Astrocyte of the hippocampus (primary cell): ENCODE measurements at places on chromosomes 1 and 21.

- DNase-seq = no peak
These were observed 471.7 kb upstream of the ADGRL2 start for GRCh38 chr1:81329041-81329440.

DNA sequence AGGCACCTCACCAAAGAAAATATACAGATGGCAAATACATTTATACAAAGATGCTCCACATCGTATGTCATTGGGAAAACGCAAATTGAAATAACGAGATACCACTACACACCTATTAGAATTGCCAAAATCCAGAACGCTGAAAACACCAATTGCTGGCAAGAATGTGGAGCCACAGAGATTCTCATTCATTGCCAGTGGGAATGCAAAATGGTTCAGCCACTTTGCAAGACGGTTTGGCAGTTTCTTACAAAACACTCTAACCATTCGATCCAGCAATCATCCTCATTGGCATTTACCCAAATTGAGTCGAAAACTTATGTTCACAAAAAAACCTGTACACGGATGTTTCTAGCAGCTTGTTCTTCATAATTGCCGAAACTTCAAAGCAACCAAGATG lies 223.3 kb upstream of the GREM2 start:
- no peak for DNase-seq

DNA sequence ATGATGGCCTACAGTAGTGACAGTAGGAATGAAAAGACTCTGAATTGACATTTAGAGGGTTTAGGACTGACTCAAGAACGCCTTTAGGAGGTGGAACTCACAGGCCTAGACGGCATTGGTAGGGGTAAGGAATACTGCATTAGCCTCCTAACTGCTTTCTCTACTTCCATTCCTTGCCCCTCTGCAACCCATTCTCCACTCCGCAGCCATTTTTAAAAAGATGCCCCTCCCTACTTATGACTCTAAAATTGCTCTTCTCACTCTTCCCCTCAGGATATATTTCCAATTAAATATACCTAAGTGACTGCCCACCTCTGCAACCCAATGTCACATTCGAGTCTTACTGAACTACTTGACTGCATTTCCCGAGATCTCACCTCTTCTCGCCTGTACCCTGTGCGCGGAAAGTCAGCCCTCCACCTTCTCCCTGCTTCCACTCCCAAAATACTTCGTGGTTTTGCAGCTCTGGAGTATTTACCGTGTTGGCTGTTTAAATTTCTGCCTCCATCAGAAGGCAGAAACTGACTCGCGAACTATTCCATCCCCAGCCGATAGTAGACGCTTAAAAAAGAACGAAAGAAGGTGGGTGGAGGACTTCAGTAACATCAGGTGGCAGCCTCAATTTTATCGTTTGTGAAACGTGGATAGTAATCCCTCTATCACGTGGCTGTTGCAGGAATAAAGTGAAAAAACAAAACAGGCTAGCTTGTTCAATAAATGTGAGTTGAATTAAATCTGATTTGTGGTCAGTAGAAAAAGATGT lies 1.1 kb upstream of the YBX1 start:
- peak; percentile 42 for DNase-seq

- DNase-seq = no peak
These were observed 164.6 kb downstream of the PLPP3 start for GRCh38 chr1:56414728-56415224.

- DNase-seq = no peak
These were observed 57.2 kb upstream of the PUM1 start for GRCh38 chr1:31122741-31123140.

DNA sequence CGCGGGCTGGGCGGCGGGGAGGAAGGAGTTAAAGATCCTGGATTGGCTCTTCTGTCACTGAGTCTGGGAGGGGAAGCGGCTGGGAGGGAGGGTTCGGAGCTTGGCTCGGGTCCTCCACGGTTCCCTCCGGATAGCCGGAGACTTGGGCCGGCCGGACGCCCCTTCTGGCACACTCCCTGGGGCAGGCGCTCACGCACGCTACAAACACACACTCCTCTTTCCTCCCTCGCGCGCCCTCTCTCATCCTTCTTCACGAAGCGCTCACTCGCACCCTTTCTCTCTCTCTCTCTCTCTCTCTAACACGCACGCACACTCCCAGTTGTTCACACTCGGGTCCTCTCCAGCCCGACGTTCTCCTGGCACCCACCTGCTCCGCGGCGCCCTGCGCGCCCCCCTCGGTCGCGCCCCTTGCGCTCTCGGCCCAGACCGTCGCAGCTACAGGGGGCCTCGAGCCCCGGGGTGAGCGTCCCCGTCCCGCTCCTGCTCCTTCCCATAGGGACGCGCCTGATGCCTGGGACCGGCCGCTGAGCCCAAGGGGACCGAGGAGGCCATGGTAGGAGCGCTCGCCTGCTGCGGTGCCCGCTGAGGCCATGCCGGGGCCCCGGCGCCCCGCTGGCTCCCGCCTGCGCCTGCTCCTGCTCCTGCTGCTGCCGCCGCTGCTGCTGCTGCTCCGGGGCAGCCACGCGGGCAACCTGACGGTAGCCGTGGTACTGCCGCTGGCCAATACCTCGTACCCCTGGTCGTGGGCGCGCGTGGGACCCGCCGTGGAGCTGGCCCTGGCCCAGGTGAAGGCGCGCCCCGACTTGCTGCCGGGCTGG lies at the start of gene NPR1:
Gene NPR1 (plus strand): TSS at position 170 of the 818 bp plus-strand sequence. CDS start 421 bp downstream, at position 591.
- DNase-seq = peak; percentile 50

DNA sequence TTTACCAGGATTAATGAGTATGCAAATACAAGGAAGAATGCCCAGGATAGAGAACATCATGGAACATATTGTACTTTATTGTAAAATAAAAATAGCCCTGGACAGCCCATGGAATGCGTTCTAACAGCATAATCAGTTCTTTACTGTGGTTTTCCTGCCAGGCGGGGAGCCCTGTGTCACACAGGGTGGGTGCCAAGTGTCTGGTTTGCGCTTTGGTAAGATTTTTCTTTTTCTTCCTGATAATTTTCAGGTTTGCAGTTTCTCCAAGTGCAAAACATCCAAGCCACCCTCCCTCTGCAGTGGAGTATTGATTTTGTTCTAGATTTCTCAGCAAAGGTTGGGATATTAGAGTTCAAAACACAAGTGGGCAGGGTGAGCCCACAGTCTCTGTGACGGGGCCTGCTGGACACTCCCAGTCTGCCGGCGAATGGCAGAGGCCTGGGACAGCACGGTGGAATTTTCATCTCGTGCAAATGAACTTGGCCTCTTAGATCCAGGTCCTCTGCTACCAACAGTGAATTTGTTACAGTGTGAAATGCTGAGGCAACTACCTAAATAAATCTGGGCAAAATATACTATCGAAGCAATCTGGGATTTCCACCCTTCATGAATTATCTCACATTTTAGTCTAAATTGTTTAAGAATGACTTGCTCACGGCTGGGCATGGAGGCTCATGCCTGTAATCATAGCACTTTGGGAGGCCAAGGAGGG lies 15.6 kb upstream of the KCNJ15 start:
- DNase-seq = peak; percentile 85

GRCh38 chr1:245008761-245009160 lies 144.4 kb upstream of the HNRNPU start:
- DNase-seq = no peak

- DNase-seq = no peak
These were observed 65.2 kb downstream of the SYT2 start for GRCh38 chr1:202645097-202645476.

- DNase-seq = peak; percentile 42
These were observed 205.3 kb downstream of the DAB1 start for GRCh38 chr1:57218487-57219079.

- no peak for DNase-seq
These were observed 15.1 kb downstream of the TAF13 start for GRCh38 chr1:109060707-109061106.

GRCh38 chr21:42834726-42835191 lies 44.6 kb downstream of the WDR4 start:
- no peak for DNase-seq

DNA sequence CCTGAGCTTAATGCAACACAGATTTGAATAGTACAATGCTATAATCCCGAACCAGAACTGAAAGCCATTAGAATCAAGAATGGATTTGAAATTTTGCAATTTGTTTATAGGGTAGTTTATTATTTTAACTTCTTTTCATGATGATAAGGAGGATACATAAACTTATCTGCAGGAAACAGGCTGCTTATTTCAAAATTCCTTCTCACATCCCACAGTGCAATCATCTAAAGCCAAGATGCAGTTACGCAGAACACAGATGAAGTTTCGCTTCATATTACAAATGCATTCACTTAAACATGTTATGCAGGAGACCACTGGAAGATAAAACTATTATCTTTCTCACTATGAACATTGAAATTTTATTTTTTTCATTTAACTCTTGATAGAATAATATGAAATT lies 1019.6 kb downstream of the PLA2G4A start:
- no peak for DNase-seq

DNA sequence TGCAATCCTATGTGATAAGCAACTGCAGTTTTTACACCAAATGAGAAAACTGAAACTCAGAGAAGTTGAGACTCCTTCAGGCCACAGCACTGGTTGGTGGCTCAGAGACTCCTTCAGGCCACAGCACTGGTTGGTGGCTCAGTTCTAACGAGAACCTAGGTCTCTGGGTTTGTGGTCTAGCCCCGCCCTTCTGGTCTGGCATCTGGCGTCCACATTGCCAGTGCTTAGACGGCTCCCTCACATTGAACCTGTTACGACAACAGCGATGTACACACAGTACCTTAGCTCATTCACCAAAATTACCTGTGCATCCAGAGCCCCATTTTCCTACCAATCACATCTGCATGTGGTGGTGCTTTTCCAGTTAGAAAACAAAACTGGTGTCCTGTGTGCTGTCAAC lies 66.1 kb downstream of the NID1 start:
- no peak for DNase-seq

DNA sequence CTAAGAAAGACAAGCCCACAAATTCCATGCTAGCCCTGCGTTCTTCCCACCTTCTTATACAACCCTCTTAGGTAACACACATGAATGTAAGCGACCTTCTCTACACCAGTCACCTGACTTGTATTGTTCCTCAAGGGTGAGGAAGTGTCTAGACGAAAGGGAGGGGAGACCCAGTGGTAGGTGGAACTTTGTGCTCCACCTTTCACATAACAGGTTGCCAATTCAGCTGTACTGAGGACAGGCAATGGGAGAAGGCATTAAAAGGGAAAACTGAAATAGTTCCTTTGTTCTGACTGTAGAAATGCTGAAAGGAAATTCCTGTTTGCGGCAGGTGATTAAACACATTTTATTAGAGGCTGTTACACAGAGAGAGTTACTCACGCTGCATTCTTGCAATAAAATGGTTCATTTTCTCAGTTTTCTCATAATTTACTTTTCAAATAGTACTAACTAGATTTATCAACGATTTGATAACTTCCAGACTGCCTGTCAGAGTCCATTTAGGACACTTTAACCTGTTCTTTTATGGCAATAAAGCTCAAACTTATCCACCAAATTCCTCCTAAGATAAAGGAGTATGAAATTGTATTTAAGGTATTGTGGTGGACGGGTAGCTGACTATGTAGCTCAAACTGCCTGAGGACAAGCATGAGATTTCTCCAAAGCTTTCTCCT lies 17.8 kb upstream of the CHRM3 start:
- no peak for DNase-seq

DNA sequence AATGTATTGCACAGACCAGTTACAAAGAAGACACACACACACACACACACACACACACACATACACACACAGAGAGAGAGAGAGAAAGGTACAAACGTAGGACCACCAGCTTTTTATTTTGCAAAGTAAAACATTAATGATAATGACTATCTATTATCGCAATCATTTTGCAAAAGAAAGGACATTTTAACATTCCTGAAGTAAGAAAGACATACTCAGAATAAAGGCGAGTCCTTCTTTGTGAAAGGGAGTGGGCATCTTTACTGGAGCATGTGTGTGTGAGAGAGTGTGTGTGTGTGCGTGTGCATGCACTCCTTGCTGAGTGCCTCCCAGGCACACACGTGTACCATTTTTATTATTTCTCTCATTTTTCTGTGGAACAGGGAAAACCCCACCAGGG lies 28.4 kb downstream of the PPFIA4 start:
- no peak for DNase-seq

DNA sequence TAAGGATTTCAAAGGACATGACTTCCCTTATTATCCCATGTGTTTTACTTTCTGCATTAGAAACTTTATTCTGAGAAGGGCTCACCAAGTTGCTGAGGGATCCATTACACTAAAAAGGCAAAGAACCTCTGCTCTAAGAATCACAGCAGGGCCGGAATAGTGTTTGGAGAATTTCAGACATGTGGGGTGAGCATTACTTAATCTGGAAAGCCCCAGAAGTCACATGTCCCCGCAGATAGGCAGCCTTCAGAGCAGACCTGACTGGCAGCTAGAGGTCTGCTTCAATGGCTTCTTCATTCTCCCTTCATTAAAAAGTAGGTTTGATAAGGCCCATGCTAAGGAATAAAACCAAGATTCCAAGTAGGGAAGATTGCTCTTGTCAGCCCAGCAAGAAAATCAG lies 52.6 kb upstream of the RBM15 start:
- DNase-seq = no peak

- DNase-seq = peak; percentile 83
These were observed at the start of gene ASAP3 for GRCh38 chr1:23483321-23484252. ASAP3 (minus strand) TSS chr1:23484179; CDS start chr1:23484133, 46 bp downstream.

DNA sequence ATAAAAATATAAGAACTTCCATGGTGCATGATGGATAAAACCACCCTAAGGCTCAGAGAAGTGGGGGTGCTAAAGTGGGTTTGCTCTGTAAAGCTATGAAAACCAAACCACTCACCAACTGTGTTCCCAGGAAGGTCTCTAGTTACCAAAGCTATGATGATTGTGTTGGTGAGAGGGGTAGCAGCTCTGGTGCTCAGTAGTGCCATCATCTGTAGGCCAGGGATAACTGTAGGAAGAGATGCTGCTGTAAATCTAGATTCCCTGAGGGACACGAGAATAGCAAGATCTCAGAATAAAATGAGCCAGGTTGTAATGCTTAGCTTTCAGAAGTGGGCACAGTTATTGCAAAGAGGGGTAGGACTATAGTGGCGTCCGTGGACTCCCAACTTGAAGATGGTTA lies 124.5 kb downstream of the GREM2 start:
- no peak for DNase-seq

- peak; percentile 64 for DNase-seq
These were observed 548 bp upstream of the CDC20 start for GRCh38 chr1:43358121-43358745.

GRCh38 chr1:85198864-85199263 lies 2.0 kb downstream of the SYDE2 start:
- no peak for DNase-seq

GRCh38 chr1:227779021-227779441 lies 36.4 kb upstream of the PRSS38 start:
- DNase-seq = no peak
